ENCODE measurements at places on chromosomes 12 and 14.

DNA sequence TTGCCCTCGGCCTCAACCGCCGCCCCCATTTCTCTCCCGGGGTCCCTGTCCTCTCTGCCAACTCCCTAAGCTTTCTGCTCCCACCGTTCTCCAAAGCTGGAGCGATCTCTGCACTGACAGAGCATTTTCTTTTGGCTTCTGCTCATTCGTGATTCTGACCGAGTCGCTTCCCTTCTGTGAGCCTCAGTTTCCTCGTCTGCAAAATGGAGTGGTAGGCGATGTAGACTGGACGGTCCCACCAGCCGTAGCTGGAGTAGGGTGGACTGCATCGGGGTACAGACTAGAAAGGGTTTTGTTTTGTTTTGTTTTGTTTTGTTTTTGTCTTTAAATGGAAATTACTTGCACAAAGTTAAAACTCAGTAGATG, 2.4 kb downstream of the VSX2 start:
- no peak for DNase-seq

- no peak for DNase-seq
These were observed 207.3 kb upstream of the OR4E1 start for GRCh38 chr14:21880918-21881317.

GRCh38 chr12:65656891-65657351, 167.4 kb upstream of the HMGA2 start:
- DNase-seq = no peak

- no peak for DNase-seq
These were observed 53.5 kb downstream of the IGF1 start for GRCh38 chr12:102426599-102427542.

DNA sequence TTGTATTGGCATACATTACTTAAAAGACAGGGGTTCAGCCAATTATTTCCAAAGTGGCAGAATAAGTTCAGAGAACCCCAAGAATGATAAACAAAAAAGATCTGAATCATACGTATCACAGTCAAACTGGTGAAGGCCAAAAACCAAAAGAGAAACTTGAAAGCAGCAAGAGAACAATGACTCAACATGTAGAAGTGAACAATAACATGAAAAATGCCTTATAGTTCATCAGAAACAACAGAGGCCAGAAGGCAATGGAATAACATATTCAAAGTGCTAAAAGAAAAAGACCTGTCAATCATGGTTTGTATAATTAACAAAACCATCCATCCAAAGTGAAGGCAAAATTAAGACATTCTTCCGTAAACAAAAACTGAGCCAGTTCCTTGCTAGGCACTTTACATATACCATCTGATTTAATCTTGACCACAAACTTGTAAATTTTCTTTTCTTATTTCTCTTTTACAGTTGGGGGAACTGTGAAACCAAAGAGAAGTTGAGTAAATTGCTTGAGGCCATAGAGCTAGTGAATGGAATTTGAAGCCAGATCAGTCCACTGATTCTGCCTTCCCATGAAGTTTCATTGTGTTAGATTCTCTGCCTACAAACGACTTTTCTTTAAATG, 232.1 kb upstream of the SEL1L start:
- DNase-seq = no peak

DNA sequence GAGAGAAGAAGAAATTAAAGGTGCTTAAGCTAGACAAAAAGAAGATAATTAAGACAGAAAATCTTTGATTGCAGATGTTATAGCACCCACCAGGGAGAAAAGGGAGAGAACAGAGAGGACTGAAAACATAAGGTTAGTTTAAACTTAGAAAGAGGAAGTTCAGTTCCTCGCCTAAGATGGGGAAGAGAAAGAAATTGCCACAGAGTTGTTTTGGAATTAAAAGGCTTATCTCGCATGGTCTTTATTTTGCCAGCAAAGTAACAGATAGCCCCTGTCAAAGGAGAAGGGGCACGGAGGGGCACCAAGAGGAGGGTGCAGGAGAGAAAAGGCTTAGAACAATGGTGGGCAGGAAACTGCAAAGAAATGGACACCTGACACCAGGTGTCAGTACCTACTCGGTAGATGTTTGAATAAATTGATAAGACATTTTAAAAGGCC, 17.8 kb upstream of the OXA1L start:
- DNase-seq = no peak

DNA sequence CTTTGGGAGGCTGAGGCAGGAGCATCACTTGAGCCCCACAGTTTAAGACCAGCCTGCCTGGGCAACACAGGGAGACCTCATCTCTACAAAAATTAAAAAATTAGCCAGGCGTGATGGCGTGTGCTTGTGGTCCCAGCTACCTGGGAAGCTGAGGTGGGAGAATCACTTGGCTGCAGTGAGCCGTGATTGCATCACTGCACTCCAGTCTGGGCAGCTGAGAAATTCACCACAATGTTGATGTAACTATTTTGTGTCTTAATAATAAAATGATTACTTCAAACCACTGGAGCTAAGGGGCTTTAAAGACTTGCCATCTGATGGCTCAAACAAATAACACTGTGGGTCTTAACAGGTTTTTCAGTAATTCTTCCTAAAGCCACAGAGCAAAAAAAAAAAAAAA, 10.8 kb downstream of the ERH start:
- DNase-seq = no peak

- DNase-seq = no peak
These were observed 49.6 kb downstream of the HNRNPC start for GRCh38 chr14:21219561-21220111.

GRCh38 chr12:28177461-28177860, 12.8 kb upstream of the CCDC91 start:
- DNase-seq = no peak

DNA sequence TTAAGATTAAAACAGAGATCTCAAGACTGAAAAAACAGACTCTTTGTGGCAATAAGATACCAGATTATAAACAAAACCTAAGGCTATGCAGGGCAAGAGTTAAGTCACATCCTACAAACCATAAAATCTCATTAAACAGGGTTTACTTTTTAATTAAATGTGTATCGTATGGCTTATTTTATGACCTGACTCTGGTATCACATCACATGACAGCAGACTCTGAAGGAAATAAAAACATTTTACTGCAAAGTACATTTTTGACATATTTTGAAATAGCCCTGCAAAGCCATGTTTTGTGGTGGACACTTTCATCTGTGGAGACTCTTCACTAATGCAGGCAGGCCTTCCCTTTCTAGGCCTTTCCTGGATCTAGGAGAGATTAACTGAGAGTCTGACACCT, 327.6 kb upstream of the CLEC14A start:
- DNase-seq = no peak

DNA sequence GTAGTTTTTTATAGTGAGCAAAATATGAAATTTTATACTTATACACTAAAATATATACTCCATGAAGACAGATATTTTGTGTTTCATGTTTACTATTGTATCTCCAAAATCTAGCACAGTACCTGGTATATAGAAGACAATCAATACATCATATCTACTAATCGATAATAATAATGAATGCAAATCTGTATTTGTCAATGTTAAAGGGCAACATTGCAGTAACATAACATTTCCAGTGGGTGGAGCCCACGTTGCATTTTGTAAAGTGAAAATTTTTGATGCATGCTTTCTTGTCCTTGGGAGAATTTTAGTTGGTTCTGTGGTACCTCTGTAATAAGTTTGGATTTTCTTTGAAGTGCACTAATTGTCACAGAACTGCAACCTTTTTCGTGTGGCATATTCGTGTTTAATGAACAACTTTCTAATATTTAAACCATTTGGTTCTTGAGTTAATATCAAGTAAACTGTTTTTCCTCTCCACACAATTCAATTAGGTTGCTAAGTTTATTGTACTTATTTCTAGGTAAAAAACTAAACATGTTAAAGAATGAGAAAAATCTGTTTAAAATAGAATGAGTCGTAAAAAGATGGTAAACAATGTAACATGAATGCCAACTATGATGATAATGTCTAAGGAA, 47.4 kb downstream of the AVPR1A start:
- no peak for DNase-seq

Data from NCI-H1417 treated with DMSO at 0.1 percent for 48 hours (cell line).